ENCODE measurements at places on chromosomes 5 and 9.

DNA sequence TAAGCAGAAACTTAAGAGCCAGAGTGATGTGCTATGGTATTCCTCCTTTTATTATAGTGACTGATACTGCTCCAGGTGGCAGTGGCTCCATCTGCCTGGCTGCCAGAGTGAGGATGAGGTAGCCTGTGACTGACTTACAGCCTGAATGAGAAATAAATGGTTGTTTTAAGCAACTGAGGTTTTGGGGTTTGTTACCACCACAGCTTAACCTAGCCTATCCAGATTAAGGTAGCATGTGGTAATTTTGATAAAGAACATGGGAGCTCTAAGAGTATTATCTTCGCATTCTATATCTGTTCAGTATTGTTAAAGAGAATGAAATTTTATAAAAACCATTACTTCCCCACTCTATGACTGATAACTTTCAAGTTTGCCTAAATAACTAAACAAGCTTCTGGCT is 39.0 kb downstream of the GOLPH3 start:
- no peak for DNase-seq

DNA sequence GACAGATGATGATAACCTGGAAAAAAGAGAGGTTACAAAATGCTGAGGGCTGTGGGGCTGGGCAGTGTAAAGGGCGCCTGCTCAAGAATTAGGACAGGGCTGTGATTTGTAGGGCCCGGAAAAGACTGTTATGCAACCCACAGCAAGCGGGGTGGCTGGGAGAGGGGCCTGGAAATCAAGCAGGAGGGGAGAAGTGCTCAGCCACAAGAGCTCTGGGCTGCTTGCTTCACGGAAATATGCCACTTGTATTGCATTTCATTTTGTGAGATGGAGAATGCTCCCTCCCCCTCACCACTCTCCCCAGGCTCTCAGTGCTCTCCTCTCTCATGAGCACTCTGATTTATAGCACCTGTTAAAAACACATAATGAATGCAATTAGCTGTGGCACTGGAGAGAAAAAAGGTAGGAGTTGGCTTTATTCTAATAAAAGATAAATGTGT is 8.4 kb upstream of the HAND1 start:
- no peak for DNase-seq

GRCh38 chr9:129220771-129221170 is 42.7 kb upstream of the IER5L start:
- DNase-seq, result no peak

- no peak for DNase-seq
Measured at GRCh38 chr5:154620411-154620810, 134.8 kb upstream of the LARP1 start.

DNA sequence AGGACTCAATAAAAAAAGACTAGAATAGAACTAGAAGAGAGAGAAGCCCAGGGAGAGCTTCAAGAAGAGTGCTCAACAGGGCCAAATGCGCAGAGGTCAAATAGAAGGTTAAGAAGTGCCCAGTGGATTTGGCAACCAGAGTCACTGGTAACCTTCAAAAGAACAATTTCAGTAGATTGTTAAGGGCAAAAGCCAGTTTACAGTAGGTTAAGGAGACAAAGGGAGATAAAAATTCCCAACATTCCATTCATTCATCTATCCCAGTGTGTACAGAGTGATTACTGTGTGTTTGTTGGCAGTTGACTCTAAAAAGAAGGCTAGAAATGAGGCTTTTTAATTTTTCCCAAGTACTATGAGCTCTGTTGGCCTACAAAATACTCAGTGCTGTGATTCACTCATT is 69.4 kb downstream of the RIGI start:
- DNase-seq, result peak; percentile 14

GRCh38 chr9:81076131-81076530 is 613.2 kb downstream of the TLE1 start:
- no peak for DNase-seq
